ENCODE measurements at places on chromosomes 12 and 14.

- no peak for DNase-seq
Observed at GRCh38 chr12:19088606-19089005, 40.9 kb upstream of the PLEKHA5 start.

DNA sequence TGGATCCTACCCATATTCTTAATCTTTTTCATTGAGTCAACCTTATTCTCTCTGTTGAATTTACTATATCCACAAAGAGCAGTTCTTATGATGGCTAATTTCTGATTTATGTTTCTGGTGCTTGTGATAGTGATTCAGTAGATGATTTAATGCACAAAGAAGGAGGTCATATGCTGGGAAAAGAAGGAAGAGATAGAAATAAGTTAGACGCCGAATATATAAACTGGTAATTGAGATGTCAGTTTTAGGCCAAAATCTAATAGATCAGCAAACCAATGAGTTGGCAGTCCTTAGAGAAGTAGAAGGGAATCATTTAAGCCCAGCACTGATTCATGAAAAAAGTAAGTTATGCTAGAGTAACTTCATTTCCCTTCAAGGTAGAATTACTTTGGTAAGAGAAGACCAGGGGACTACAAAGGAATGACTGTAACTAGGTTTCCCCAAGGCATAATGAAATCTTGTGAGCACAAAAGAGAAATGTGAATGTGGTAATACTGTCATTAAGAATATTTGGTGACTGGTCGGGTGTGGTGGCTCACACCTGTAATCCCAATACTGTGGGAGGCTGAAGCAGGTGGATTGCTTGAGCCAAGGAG lies 132.4 kb downstream of the TGFB3 start:
- DNase-seq: no peak

- DNase-seq: no peak
Observed at GRCh38 chr12:109087250-109087649, 6.0 kb downstream of the ALKBH2 start.

- no peak for DNase-seq
Observed at GRCh38 chr12:50517421-50518048, 12.8 kb downstream of the DIP2B start.

GRCh38 chr14:104249089-104249488 lies 110.7 kb downstream of the KIF26A start:
- DNase-seq: no peak

DNA sequence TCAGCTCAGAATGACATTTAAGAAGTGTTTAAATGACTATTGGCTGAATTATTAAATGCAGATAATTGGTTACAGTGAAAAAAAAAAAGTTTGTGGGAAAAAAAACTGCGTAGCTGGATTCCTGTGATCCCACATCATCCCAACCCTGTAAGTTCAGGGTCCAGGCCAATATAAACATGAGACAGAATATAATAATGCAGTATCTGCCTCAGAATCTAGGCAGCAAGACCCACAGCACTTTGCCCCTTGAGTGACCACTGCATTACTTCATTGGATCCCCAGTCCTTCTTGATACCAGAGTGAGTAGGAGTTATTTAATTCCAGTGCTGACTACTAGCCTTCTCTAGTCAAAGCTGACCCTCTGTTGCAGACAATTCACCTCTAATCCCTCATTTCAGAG lies 272.6 kb downstream of the CCER1 start:
- no peak for DNase-seq

- no peak for DNase-seq
Observed at GRCh38 chr14:22434901-22435550, 154.0 kb downstream of the DAD1 start.

- DNase-seq: no peak
Observed at GRCh38 chr12:57166971-57167371, 19.6 kb upstream of the LRP1-AS start.

DNA sequence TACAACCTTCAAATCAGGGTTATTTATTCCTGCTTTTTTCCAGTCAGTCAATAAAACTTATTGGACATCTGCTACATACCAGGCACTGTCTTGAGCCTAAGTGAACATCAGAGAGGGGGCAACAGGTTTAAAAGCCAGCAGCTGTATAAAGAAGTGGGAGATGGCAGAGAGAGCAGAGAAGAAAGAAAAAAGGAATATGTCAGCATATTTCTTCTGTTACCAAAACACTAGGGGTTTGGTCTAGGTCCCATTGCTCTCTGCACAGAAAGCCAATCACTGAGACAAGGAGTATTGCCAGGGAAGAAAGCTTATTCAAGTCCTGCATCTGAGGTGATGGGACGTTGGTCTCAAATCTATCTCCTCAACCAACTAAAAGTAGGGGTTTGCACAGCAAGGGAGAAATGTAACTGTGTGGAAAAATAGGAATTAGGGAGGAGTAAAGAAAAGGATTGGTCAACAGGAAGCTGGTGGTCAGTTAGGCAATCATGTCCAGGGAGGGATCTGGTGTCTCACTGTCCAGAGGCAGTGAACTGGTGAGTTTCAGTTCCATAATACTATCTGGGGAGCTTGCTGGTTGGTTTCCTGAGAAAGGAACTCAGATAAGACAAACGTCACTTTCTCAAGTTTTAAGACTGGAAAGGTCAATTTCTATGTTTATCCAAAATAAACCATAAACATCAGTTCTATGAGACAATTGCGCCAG lies 107.5 kb downstream of the PHLDA1 start:
- DNase-seq: no peak

- no peak for DNase-seq
Observed at GRCh38 chr12:68976395-68976841, 43.4 kb upstream of the CPM start.

DNA sequence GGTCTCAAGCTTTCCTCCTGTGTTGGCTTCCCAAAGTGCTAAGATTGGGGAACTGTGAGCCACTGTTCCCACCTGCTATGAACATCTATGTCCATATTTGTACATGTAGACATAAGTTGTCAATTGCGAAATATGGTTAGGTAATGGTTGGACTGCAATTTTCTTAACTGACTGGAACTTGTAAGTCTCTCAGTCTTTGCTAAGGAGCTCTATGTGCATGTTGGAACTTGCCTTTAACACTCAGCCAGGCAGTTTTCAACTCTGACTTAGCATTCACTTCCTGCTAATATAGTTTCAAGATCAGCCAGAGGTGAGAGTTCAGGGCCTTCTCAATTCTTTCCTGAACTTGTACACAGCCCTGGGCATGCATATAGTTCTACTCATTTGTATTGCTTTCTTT lies 44.5 kb upstream of the EEA1 start:
- no peak for DNase-seq

GRCh38 chr14:38870296-38870836 lies 232.7 kb downstream of the SEC23A start:
- DNase-seq: no peak

- no peak for DNase-seq
Observed at GRCh38 chr12:54941659-54942058, 42.9 kb downstream of the TESPA1 start.

GRCh38 chr12:112998987-112999767 lies 20.9 kb downstream of the OAS2 start:
- no peak for DNase-seq

- DNase-seq: no peak
Observed at GRCh38 chr12:1540690-1541089, 53.7 kb downstream of the FBXL14 start.

DNA sequence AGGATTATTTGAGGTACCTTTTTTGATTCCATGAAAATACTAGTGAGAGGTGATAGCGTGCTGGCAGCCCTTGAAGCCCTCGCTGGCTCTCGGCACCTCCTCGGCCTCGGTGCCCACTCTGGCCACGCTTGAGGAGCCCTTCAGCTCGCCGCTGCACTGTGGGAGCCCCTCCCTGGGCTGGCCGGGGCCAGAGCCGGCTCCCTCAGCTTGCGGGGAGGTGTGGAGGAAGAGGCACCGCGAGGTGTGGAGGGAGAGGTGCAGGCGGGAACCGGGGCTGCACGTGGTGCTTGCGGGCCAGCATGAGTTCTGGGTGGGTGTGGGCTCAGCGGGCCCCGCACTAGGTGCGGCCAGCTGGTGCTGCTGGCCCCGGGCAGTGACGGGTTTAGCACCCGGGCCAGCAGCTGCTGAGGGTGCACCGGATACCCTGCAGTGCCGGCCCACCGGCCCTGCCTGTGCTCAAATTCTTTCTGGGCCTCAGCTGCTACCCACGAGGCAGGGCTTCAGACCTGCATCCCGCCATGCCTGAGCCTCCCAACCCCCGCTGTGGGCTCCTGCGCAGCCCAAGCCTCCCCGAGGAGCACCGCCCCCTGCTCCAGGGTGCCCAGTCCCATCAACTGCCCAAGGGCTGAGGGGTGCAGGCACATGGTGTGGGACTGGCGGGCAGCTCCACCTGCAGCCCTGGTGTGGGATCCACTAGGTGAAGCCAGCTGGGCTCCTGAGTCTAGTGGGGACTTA lies 7.4 kb downstream of the MOK start:
- DNase-seq: no peak

DNA sequence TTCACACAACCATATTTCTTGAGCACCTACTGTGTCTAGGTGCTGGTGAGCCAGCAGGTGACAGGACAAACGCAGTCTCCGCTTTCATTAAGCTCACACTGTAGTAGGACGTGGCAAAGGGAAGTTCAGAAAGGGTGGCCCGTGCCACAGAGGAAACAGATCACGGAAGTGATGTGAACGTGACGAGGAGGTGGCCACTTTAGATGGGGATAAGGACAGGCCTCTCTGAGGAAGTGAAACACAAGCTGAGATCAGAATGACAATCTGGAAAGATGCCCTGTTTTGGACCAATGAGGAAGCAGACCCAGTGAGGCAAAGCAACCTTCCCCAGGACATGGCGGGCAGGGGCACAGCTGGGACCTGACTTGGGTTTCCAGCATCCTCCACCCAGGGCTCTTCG lies 127.4 kb upstream of the PRMT8 start:
- no peak for DNase-seq

GRCh38 chr12:107318806-107319532 lies 225.6 kb upstream of the CRY1 start:
- no peak for DNase-seq

- DNase-seq: no peak
Observed at GRCh38 chr14:91399868-91400640, 17.6 kb downstream of the CCDC88C start.

DNA sequence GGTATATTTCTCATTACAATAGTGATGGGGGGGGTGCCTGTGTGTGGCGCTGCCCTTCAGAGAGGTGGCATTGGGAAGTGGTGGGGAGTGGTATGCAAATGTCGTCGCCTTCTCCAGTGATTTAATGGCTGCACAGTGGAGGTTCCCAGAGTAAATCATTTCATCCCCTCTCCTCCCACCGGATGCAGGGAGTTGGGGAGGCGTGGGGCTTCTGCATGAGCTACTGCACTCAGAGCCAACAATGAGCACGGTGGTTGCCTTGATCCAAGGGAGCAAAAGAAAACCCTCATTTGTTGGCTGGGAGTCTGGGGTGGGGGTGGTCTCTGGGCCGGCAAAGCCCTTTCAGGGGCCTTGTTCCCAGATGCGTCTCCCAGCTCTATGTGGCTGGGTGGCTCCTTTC lies 124.3 kb downstream of the AACS start:
- DNase-seq: no peak

All from stimulated activated CD4-positive, alpha-beta T cell treated with anti-CD3 and anti-CD28 coated beads, TNF-alpha, amount 100 ng/mL, for 1 hour (primary cell).